Umbilical cord (tissue), 2 donors: ENCODE measurements at places on chromosomes 13 and 19.
A peak's percentile ranks its signal among the peaks of the same experiment; 100 is the strongest.

- DNase-seq, result no peak
Measured at GRCh38 chr13:19053561-19053960, 128.1 kb downstream of the TUBA3C start.

DNA sequence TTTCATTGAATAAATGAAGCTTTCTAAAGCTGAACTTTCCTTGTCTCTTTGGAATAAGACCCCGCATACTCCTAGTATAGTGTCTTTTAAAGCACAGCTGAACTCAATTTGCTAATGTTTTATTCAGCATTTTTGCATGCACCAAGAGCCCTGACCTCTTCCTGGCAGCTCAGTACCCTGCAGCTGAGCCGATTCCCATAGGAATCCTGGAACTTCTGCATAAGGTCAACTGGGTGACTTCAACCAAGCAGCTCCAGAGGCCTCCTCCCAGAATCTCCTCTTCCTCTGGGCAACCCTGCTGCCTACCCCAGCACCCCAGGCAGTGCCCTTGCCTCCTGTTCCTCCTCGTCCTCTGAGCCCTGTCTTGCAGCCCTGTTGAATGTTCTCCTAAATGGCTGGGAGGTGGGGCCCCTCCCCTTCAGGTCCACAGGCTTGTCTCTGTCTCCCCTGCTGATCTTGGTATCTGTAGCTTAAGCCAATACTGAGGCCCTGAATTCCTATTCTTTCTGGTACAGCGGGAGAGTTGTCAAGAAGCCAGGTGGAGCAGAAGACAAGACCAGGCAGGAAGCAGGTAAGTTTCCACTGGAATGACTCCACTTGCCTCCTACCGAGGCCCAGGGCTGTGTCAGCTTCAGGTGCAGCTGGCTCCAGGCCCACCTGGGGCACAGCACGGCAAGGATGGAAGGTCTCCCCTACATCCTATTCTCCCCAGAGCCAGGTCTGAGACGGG is 23.6 kb upstream of the CCDC124 start:
- no peak for DNase-seq

DNA sequence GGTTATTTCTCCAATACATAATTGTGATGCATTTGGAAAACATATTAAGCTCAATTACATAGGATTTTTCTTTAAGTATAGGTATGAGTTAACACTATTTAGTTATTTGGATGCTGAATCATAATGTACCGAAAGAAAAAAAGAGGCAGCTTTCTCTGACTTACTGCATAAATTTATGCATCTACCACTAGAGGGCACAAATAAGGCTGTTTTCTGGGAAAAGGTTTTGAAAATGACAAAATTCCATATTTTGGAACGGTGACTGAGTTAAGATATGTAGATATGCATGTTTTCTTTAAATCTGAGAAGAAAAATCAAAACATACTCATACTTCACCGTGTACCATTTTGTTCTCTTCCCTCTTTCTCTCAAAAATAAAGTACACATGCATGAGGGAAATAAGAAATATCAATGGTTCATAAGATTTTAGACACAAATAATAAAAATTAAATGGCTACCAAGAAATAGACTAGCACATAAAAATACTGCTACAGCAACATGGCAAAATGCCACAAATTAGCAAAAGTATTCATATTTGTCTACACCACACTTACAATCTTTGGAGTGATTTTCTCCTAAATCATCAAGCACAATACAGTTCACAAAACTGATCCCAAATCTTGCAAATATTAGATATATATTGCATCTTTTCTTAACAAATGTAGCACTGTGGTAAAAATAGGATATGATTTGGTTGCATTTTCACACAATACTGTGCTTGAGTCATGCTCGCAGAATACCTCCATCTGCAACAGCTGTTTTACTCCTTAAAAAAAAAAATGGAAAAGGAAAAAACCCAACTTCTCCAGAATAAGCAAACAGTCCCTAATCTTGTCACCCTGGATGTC is 260.0 kb downstream of the FGF14 start:
- DNase-seq, result peak; percentile 42

- DNase-seq, result no peak
Measured at GRCh38 chr19:16148443-16149229, 5.2 kb downstream of the HSH2D start.
